GM06990 (cell line): ENCODE measurements at places on chromosomes 3 and 15.

DNA sequence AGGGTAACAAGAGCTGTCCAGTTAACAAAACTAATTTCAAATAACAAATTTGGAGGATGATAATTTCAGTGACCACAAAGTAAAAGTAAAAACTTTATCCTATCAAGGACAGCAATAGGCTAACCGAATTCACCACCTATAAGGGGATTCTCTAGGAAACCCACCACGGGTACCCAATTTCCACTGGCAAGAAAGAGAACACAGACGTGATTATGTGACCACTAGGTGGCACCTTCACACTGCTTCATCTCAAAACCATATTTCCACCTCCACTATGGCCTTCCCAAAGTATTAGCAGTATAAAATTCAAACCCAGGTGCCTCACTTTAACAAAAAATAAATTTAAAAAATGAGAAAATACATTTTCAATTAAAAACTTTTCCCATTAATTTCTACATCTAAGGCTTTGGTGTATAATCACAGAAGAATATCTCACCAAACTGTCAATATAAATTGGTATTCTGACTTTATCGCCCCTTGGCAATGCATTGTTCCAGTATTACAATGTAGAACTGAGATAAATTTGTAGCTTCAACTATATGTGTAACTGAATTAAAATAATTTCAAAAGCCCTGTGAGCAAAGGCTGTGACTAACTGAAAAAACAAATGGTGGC, 96.5 kb downstream of the FSIP1 start:
- DNase-seq = no peak

GRCh38 chr15:100733101-100733842, 130.9 kb downstream of the ASB7 start:
- no peak for DNase-seq

- DNase-seq = no peak
These were observed 124.8 kb downstream of the CTNNB1 start for GRCh38 chr3:41324156-41324475.

GRCh38 chr3:149167898-149168297, 38.5 kb downstream of the HPS3 start:
- DNase-seq = no peak

- no peak for DNase-seq
These were observed 329.8 kb upstream of the RASGRP1 start for GRCh38 chr15:38894243-38894948.

GRCh38 chr15:30984118-30984517, 7.3 kb downstream of the MTMR10 start:
- no peak for DNase-seq

DNA sequence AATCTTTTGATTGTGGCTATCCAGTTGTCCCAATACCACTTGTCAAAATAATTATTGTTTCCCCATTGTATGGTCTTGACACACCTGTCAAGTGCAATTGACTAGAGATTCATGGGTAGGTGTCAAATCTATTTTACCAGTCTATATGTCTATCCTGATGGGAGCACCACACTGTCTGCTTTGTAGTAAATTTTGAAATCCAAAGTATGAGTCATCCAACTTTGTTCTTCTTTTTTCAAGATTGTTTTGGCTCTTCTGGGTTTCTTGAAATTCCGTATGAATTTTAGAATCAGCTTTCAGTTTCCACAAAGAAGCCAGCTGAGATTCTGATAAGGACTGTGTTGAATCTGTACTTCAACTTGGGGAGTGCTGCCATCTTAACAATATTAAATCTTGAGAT, 71.9 kb downstream of the CSNK1G1 start:
- no peak for DNase-seq

DNA sequence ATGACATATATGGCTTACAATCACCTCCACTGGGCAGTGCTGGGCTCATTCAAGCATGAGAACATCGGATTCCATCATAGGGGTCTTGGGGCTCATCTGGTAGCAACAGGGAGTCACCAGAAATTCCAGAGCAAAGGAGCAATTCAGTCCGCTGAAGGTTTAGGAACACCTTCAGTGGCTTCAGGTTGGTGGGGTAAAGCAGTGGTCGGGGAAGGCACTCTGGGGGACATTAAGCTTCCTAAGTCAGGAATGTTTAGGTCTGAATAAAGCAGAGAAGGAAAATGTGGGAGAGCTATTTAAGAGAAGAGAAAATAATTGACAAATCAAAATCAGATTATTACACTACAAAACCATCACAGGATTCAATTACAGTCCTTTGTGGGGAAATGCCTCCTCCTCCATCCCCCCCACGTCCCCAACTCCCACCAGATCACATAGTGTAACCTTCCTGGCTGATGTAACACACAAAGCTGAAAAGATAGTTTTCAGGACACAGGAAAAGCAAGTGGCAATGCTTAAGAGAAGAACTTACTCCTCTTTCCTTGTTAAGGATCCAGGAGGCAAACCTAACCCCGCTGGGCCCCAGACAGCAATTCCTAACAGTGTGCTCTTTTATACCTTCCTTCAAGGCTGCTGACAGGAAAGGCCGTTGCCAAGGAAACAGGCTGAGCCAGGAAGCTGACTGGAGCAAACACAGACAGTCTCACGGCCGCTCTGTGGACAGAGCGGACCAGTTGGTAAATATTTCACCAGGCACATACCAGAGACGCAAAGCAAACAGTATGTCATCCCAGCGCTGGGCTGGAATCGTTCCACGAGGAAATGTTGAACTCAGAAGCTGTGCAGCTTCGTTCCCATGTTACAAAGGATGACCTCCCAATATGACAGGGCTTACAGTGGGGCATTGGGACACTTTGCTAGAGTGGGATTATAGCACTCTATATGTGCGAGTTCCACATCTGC, 57.5 kb upstream of the LMCD1 start:
- DNase-seq = no peak

DNA sequence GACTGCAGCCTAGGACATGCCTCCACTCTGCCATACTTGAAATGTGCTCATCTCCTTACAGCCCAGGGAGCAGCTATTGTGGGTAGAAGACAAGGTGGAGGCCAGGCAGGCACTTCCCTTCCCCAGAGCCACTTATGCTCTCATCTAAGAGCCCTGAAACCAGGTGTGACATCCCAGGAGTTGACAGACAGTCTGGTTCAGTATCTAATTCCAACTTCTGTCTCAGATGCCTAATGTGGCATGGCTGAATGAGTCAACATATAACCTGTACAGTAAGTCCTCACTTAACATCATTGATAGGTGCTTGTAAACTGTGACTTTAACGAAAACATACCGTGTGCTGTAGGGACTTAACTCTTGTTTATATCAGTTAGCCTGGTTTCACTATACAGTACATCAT, 1.2 kb upstream of the CAPN3 start:
- no peak for DNase-seq

DNA sequence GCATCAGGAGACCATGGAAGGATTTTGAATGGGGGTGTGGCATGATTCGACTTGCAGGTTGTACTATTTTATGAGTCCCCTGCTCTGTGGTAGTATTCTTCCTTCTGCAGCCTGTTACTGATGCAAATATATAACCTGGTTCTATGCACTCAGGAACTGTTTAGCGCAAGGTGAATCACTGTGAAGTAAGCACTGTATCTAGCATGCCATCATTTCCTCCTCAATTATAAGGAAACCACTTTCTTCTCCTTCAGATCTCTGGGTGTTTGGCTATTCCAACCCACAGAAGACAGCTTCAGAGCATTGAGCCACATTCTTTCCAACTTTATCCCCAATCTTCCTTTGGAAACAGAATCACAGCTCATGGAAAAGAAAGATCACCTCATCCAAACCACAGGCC, 176.7 kb downstream of the DIPK2A start:
- no peak for DNase-seq

DNA sequence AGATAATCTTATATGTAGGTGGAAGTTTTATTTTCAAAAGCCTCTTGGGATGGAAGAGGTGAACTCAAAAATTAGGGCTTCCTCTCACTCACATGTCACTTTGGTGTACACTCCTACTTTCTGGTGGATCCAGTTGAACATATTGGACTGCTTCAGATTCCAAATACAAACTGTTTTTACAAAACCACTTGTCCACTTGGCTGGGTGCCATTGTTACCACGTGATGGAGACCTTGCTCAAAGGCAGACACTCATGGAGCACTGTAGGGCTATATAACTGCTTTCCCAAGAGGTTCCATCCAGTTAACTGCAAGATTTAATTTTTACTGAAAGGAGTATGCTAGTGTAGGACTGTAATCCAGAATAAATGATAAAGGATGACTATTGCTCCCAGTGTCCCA, 307.0 kb downstream of the EPHA6 start:
- DNase-seq = no peak

GRCh38 chr3:47541583-47542108, 28.1 kb upstream of the ELP6 start:
- no peak for DNase-seq

- DNase-seq = no peak
These were observed 71.2 kb downstream of the FAM43A start for GRCh38 chr3:194756791-194757325.

DNA sequence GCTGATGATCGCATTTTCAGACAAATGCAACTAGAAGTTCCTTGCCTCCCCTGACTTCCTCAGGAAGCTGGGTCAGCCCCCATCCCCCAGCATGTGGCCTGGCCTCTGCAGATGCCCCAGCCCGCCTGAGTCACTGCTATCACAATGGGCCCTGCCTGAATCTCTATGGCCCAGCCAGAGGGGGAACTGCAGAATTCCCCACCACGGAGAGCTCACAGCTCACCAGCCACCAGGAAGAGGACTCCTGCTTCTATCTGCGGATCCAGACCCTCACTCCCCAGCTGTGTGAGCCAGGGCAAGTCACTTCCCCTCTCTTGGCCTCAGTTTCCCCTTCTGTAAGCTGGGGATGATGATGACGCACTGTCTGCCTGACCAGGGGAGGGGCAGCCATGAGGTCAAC, 6.9 kb downstream of the PLXND1 start:
- DNase-seq = no peak

GRCh38 chr3:13015286-13016082, 57.7 kb downstream of the IQSEC1 start:
- peak; percentile 81 for DNase-seq

DNA sequence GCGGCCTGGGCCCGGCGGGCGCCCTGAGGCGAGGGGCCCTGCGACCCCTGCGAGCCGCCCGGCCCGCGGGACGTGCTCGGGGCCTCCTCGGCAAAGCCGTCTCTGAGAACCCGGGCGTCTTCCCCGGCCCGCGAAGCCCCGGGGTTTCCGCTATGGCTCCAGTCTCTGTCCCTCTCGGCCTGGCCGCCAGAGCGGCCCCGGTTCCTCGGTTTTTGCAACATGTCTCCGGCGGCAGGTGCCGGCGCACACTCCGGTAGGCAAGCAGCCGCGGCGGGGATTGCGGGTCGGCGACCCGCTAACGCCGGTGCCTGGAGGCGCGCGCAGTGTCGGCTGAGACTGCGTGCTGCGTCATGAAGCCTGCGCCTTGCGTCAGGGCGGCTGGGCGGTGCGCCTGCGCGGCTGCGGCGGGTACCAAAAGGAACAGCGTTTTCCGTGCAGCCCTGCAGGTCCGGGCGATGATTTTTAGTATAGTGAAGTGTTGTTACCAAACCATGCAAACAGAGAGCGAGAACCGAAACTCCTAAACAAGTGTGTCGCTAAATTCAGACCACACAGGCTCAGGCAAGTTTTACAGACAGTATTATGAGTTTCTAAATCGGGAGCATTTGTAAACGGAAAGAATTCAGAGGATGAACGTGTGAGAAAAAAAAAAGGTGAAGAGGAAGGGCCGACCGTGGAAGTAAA, at the start of gene NSMCE3:
TSS of gene NSMCE3 (minus strand) at position 338 of the 684 bp plus-strand sequence. CDS start at position 221, 117 bp downstream.
- peak; percentile 98 for DNase-seq

GRCh38 chr3:152772674-152773225, 62.2 kb upstream of the P2RY1 start:
- no peak for DNase-seq

GRCh38 chr15:73617301-73617831, 15.8 kb downstream of the NPTN start:
- no peak for DNase-seq

- DNase-seq = no peak
These were observed 72.5 kb downstream of the OPA1 start for GRCh38 chr3:193665370-193665989.

GRCh38 chr3:71579326-71579934, 4.1 kb downstream of the FOXP1 start:
- no peak for DNase-seq

GRCh38 chr3:73530022-73530396, 94.7 kb downstream of the PDZRN3 start:
- no peak for DNase-seq

DNA sequence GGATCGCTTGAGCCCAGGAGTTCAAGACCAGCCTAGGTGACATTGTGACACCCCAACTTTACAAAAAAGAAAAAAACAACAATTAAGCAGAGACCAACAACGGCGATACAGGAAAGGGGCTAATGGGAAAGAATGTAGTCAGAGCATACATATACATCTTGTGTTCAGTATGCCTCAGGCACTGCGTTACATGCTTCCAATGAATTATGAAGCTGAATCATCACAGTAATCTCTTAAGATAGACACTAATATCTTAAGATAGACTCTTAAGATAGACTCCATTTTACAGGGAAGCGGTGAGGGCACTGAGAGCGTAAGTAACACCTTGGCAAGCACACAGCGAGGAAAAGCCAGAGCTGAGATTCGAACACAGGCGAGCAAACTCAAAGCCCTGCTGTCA, 6.1 kb upstream of the LDHAL6B start:
- no peak for DNase-seq

- DNase-seq = no peak
These were observed 504.0 kb upstream of the TGFBR2 start for GRCh38 chr3:30102356-30102755.

- no peak for DNase-seq
These were observed 8.5 kb upstream of the PLXND1 start for GRCh38 chr3:129614927-129615363.

DNA sequence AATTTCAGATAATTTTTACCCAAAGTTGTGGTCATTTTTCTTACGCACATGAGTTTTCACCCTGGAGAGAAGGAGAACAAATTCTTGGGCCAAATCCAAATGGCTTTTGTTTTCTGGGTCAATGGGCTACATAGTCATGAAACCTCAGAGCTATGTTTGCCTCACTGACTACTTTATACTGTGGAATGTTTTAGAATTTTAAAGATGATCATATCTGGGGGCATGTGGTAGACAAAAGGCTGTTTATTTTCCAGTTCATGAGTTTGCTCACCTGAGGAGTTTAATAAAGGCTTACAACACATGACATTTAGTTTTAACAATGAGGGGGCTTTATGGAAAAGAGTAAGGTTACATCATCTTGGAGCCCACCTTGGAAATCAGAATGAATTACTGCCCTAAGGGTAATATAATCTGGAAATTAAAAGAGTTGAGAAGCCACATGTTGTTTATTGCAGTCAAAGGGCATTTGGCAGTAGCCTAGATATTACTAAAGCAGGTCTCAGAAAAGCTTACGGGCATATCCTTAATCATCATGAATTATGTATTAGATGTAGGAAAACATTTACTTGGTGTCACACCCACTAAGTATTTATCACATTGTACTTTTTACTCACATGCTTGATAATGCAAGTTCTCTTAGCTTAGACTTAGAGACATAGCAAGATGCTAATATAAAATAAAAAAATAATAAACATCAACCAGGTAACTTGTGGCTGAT, 466.1 kb downstream of the EDEM1 start:
- DNase-seq = no peak

DNA sequence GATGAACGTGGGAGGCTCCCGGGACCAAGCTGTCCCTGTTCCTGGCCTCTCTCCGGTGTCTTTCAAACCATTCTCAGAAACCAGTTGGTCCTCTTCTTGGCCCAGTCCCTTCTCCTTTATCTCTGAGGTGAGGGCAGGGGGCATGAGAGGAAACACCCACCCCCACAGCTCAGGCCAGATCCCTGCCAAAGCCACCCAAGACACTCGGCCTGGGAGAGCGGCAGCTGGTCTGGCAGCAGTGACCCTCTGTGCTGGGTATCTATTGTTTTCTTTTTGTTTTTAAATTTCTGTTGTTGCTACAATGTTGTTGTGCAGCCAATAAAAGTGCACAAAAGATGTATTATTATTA, 27.3 kb downstream of the ACSBG1 start:
- no peak for DNase-seq

GRCh38 chr3:133461291-133461690, 61.4 kb downstream of the BFSP2 start:
- DNase-seq = no peak
